Activated CD8-positive, alpha-beta memory T cell treated with anti-CD3 and anti-CD28 coated beads for 4 hours (primary cell): ENCODE measurements at places on chromosomes 12 and 14.

DNA sequence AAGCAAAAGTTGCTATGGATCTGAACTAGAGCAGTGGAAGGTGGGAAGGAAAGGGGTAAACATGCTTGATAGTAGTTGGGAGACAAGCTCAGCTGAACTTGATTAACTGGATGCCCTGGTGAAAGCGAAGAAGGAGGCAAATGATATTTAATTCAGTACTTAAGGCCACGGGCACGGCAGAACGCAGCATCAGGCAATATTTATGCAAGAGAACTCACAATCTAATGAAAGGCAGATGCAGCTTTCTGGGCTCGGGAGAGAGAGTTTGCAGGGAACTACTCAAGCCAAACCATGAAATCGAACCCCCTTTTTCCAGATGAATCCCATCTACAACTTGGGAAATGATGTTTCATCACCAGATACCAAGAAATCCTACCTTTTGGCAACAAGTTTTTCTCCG, 3.5 kb upstream of the CNIH1 start:
- DNase-seq: no peak

DNA sequence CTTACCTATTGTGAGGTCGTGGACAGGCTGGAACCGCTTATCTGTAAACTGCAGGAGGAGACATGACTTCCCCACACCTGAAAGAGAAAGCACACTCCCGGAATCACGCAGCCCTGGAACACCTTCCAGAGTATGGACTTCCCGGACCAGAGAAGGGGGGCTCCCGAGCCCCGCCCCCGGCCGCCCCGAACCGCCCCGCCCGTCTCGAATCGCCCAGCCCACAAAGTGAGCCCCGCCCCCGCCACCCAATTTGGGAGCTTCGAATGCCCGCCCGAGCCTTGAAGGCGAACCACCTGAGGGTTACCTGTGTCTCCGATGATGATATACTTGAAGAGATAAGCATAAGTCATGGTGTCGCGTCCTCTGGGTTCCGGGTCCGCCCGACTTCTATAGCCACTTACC, 235 bp downstream of the RAB2B start:
- peak; percentile 69 for DNase-seq

DNA sequence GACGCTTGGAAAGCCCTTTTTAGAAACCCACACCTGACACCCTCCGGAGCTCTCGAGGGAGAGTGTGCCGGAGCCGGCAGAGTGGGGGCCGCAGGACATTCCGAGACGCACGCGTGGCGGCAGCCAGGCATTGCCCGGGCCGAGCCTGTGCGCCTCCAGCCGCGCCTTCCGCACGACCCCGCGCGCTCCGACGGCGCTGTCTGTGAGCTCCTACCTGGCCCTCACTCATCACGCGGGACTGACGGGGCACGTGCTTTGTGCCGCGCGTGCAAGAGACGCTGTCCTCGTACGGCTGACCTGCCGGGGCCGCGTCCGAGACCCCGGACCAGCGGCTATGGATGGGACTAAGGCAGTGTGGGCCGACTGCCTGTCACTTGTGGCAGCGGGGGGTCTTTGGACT, 5.2 kb downstream of the GALNT9 start:
- no peak for DNase-seq

GRCh38 chr14:71410578-71411284, 503.5 kb downstream of the PCNX1 start:
- no peak for DNase-seq

- DNase-seq: no peak
Observed at GRCh38 chr12:50732591-50732990, 31.3 kb upstream of the ATF1 start.

DNA sequence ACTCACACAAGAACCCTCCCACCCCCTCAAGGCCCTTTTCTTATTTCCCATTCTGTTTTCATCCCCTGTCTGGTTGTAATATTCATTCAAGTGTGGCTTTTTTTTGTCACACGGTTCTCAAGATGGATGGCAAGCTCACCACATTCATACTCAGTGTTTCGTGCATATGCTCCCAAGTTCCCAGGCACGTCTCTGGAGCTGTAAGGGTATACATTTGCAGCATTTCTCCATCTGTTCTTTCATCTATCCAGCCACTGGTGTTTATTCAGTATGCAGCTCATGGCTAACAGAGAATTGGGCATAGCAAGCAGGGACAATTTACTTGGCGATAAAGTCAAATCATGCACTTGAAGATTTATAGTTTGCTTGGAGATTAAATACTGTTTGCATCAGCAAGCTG, 212.1 kb downstream of the GRIN2B start:
- no peak for DNase-seq

GRCh38 chr14:67574806-67575205, 25.3 kb downstream of the PIGH start:
- DNase-seq: no peak

- DNase-seq: no peak
Observed at GRCh38 chr12:13030541-13031291, 13.5 kb upstream of the FAM234B start.

DNA sequence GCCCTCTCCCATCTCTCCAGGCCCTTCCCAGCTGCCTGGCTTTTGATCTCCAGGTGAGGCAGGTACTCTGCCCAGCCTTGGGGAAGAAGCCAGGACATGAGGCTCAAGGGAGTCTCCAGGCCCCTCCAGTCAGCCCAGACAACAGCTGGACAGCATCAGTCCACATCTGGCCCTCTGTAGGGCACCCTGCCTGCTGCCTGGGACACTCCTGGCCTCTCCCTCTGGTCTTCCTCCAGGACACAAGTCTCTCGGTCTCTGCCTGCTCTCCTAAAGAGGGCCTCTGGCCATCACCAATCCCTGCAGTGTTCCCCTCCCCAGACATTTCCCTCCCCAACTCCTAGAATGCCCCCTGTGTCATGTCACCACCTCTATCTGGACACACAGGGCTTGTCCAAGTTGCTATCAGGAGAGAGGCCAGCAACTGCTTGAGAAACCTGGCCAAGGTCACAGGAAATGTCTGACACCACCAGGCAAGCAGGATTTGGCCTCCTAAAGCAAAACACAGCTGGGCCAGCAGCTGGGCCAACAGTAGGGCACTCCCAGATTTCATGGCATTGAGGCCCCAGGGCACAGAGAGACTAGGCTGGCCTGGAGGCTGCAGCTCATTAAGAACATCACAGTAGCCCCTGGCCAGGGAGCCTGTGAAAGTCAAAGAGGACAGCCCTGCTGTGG, 29.0 kb downstream of the LTBP2 start:
- no peak for DNase-seq

DNA sequence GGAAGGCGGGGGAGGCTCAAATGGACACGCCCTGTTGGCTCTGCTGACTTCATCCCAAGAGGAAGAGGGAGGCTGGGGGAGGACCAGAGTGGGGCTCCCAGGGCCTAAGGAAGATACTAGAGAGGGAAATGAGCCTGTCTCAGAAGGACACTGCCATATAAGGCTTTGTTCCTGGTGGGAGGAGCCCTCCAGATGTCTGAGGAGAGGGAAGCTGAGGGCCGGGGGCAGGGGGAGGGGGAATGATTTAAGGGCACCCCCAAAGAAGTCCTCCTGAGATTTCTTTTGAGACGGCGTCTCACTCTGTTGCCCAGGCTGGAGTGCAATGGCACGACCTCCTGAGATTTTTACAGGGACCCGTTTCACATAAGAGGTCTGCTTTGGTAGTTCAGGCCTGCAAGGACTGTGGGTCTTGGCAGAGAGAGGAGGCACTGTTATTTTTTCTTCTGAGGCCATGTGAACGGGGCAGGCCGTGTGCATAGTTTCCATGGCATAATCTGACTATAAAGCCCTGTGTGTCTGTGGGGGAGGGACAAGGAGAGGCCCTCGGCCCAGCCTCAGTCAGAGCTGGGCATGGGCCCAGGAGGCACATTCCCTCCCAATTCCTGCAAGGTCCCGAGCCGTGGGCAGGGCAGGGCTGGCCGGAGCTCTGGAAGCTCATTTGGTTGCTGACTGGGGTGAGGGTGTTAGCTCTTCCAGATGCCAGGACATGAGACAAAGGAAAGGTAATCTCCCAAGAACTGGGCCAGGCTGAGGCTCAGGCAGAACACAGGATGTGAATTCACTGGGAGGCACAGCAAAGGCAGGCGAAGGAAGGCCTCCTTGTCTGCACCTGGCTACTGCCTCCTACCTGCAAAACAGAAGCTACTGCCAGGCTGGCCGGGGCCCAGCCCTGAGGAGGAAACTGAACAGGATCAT, 22.2 kb upstream of the PLEKHG3 start:
- no peak for DNase-seq

DNA sequence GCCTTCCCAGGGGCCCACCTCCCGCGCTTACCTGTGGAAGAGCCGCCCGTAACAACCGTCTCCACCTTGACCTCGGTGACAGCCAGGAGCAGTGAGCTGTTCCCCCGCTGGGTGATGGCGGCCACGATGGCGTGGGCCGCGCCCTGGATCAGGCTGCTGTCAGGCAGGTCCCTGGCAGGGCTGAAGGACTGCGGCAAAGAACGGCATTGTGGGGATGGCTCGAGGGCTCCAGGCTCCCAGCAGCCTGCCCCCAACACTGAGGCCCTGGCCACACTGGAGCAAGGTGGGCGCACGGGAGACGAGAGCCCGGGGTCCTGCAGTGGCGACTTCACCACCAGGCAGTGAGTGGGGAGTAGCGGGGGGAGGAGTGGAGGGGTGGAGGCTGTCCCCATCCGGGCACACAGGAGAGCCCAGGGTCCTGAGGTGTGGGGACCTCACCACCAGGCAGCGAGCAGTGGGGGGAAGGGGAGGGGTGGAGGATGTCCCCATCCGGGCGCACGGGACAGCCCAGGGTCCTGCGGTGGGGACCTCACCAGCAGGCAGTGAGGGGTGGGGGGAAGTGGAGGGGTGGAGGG, 25.0 kb downstream of the JAG2 start:
- DNase-seq: no peak

DNA sequence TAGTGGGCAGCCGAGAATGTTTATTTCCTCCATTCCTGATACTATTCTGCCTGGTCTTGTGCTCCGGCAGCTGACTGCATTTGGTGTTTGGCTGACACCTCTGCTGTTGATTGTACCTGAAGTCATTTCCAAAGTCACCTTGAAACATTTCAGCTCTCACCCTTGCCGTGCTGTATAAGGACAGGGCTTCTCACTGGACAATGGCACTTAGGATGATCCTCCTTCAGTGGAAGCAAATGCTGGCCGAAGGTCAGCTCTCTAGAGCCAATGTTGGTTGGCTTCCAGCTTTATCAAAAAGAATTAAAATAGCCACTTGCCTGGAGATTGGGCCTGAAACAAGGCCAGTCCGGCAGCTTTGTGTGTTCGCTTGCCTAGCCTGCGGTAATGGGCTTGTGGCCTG, 44.0 kb downstream of the ACACB start:
- no peak for DNase-seq

GRCh38 chr12:49962861-49963765, 1.4 kb downstream of the AQP5 start:
- DNase-seq: no peak

GRCh38 chr12:54301428-54302048, 723 bp upstream of the NFE2 start:
- no peak for DNase-seq

GRCh38 chr12:63917864-63918799, 73.6 kb downstream of the SRGAP1 start:
- DNase-seq: no peak

GRCh38 chr14:24136684-24137528, 912 bp downstream of the PSME1 start:
- DNase-seq: no peak

DNA sequence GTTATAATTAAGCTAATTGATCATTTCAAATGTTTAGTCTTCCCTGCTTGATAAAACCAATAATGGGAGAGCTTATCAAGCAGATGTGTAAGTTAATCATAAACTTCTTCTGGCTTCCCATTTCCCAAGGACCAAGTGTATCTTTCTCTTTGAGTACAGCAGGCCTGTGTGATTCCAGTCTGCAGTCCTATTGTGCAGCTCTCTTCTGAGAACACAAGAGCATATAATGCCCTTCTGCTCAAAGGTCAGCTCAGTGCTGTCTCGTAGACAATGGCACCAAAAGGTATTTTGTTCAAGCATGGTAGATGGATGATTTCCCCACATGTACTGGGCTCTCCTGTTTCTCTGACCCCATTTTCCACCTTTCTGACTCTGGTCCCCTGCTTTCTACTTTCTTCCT, 101.8 kb upstream of the DYRK2 start:
- DNase-seq: no peak

GRCh38 chr12:70966996-70967790, 46.7 kb upstream of the PTPRR start:
- DNase-seq: no peak

GRCh38 chr14:103741876-103742275, 26.3 kb downstream of the ZFYVE21 start:
- DNase-seq: no peak

GRCh38 chr12:14605401-14605989, 37.8 kb upstream of the PLBD1 start:
- DNase-seq: no peak

- no peak for DNase-seq
Observed at GRCh38 chr12:117908411-117908810, 60.4 kb downstream of the KSR2 start.

DNA sequence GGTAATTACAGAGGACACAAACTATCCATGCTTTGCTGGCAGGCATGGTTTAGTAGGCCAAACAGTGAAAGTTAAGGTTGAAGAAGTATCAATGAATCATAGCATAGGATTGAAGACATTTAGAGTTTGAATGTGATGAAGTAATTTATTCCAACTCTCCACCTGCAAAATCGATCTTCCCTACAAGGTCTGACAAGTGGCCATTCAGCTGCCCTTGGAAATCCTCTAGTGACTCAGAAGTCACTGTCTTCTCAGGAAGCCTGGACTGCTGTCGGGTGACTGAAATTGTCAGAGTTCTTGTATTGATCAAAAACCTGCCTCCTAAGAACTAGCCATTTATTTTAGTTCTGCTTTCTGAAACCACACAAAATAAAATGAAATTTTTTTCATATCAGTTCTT, 17.7 kb upstream of the STXBP6 start:
- no peak for DNase-seq

DNA sequence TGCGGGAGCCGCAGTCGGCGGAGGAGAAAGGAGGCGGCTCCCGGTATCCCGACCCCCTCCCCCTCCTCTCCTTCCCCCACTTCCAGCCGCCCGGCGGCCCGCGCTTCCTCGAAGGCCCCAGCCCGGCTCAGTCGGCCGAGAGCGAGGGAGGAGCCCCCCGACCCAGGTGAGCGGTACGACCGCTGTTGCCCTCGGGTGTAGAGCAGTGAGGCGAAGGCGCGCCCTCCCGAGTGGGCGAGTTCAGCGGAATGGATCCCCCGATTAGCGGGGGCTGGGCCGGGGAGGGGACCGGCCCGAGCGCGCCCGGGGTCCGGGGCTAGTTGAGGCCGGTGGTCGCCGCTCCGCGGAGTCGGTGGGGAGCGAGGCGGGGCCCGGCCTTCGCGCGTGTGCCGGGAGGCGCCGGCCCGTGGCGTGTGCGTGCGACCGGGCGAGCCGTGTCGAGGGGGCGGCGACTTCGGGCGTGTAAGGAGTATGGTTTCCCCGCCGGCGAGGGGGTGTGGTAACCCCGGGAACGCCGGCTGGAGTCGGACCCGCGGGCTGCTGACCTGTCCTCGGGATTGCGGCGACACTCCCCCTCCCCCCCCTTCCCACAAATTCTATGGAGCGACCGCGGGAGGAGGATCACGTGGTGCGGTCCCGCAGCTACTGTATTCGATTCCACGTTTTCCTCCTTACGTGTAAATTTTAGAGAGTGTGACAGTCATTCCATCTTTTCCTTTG, 501 bp downstream of the RIMKLB start:
- peak; percentile 5 for DNase-seq
